ENCODE measurements at places on chromosomes 11 and 22.

DNA sequence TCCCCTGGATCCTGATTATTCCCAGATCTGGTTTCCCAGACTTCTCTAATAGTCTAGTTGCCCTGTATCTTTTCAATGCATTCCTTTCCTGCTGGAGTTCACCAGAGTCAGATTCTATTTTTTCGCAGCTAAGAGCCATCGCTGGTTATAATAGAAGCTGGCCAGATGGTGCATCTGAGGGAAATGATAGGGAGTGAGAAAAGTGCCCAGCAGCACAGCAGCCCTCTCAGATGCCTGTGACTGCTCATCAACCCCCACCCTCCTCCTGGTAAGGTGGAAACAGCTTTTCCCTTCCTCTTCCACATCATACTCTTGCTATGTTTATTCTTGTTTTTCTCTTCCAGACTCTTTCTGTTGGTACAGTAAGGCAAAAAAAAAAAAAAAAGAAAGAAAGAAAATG, 12.8 kb downstream of the OR8A1 start:
- DNase-seq: no peak

GRCh38 chr22:43449205-43449830, 37.5 kb downstream of the MPPED1 start:
- DNase-seq: no peak

- DNase-seq: no peak
Observed at GRCh38 chr11:69674267-69674885, 777 bp downstream of the LTO1 start.

DNA sequence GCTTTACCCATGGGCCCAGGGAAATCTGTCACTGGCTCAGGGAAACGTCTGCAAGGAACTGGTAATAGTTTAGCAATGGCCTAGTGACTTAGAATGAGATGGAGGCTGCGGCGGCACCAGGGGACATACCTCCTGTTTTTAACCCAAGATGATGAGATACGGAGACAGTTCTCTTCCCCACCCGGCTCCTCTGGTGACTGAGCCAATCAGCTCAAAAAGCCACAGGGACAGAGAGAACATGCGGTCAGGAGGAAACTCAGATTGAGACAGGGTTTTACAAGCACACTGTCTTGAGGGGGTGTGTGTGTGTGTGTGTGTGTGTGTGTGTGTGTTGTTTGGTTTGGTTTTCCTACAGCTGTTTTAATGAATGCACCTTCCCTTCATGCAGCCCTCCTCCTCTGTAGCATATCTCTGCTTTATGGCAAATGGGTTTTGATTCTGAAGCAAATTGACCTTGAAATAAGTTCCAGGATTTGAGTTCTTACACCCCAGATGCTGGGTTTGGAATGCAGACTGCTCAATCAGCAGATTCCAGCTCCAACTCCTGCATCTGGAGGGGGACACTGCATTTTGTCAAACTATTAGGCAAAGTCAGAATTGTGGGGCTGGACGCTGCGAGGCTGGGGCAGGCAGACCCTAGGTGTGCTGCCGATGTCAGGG, 246.2 kb downstream of the NTM start:
- DNase-seq: no peak

- DNase-seq: no peak
Observed at GRCh38 chr11:36347384-36347906, 51.4 kb downstream of the PRR5L start.

DNA sequence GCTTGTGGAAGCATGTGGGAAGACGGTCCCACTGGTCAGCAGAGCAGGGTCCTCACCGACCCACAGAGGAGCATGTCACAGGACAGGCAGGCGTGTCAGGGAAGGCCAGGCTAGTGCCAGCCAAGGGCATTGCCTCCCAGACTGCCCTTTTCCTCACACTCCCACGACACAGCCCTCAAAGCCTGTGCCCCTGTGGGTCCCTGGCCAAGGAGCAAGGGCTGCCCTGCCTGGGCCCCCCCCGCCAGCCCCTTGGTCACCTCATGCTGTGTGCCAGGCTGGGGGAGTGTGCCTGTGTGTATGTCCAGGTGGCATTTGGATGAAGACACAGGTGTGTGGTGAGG, 74.7 kb downstream of the MED15 start:
- no peak for DNase-seq

GRCh38 chr22:46360891-46361290, 25.4 kb downstream of the TRMU start:
- no peak for DNase-seq

- DNase-seq: no peak
Observed at GRCh38 chr22:34760276-34761008, 305.5 kb upstream of the ISX start.

- no peak for DNase-seq
Observed at GRCh38 chr11:1460396-1460985, 26.1 kb downstream of the MOB2 start.

DNA sequence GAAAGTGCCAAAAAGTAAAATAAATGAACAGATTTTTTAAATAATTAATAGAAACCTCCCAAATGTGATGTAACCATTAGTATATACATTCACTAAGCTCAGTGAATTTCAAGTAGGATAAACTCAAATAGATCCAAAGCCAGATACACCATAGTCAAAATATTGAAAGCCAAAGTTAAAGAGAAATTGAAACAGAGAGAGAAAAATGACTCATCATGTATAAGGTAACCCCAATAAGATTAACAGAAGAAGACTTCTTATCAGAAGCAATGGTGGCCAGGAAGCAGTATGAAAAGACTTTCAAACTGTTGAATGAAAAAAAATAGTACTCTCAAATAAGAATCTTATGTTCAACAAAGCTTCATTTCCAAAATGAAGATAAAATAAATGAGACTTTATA, 70.5 kb downstream of the LUZP2 start:
- DNase-seq: no peak

DNA sequence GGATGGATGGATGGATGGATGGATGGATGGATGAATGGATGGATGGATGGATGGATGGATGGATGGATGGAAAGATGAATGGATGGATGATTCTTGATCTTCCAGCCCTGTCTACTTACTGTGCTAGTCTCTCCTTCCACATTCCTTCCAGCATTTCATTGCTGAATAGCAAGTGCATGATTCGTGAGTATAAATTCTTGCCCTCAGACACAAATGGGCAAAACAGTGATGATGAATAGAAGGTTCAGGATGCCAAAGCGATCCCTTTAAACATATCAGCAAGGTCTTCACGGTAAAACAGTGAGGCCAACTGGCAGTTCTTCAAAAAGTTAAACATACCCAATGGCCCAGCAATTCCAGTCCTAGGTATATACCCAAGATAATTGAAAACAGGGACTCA, 400.2 kb downstream of the MN1 start:
- no peak for DNase-seq

DNA sequence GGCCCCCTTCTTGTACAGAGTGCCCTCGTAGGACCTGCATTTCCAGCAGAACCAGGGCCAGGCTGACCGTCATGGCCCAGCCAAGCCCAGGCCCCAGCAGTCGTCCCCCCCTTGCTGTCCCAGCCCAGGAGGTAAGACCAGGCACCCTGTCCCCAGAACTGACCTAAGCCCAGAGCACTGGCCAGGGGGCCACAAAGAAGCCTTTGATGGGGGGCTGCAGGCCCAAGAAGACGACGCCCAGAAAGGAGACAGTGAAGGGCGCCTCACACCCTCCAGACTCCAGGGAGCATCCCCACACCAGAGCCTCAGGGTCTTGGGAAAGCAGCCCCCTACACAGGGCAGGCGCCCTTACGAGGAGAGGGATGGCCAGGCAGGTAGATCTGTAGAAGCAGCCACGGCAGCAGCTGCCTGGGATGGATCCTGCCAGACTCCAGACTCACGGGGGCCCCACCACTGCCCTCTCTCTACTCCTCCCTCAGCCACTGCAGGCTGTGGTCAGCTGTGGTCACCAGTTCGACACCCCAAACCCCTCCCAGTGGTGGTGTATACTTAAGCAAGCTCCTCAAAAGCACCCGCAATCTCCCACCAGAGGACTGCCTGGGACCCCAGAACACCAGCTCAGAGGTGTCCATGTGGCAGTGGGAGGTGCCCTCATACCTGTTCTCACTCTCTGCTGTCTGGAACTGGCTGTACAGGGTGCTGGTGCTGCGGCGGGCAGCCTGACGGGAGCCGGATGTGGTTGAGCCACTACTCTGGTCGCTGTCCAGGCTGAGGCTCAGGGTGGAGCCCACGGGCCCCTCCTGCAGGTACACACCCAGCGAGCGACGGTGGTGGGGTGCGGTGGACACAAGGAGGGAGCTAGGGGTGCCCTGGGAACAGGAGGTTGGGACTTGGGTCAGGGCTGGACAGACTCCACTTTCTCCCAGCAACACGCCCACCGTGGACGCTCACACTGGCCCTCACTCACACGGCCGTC, 27.0 kb downstream of the SBF1 start:
- DNase-seq: no peak

DNA sequence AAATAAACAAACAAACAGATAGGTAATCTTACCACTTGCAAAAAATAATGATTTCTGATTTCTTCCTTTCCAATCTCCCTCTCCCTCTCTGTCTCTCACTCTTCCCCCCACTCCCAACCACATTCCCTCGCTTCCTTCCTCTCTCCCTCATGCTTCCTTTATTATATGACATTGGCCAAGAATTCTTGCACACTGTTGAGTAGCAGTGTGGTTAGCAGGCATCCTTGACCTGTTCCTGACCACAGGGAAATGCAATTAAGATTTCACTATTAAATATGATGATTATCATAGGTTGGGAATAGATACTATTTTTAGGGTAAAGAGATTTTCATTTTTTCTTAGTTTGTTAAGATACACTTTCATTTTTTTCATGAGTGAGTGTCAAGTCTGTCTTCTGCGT, 14.7 kb upstream of the PLAAT4 start:
- no peak for DNase-seq

All from left renal cortex interstitium (tissue), 4 donors.